Lower leg skin (tissue), 4 donors: ENCODE measurements at places on chromosomes 3 and 15. TPM values are rescaled to one million over a fixed set of nuclear protein-coding genes. Genes with fewer than 3 reads are reported as not detected.

DNA sequence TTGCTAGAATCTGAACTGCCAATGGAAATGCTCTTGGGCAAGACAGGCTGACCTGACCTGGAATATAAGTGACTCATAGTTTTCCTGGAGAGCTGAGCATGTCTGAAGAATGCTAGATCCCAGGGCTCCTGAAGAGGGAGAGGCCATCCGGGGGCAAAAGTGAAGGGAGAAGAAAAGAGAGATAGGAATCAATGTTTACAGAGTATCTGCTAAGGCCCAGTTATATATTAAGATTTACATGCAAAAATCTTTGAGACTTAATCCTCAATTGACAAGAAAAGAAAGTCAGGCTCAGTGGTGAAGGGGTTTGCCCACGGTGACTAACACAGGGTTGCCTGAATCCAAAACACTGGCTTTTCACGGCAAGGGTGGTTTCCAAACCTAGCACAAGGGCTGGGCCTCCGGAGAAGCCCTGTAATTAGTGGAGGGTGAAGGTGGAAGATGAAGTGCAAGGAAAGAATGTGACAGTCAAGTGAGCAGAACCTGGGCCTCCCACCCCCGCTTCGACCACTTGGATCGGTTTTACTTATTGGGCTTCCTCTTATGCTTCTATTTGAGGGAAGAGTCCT lies 91.7 kb upstream of the FGF12 start:
- no peak for DNase-seq

The SPRED1 gene
- 11.3 TPM for total RNA-seq

The INAFM2 gene
- total RNA-seq = 13.8 TPM

The FETUB gene
- total RNA-seq = 10.3 TPM

DNA sequence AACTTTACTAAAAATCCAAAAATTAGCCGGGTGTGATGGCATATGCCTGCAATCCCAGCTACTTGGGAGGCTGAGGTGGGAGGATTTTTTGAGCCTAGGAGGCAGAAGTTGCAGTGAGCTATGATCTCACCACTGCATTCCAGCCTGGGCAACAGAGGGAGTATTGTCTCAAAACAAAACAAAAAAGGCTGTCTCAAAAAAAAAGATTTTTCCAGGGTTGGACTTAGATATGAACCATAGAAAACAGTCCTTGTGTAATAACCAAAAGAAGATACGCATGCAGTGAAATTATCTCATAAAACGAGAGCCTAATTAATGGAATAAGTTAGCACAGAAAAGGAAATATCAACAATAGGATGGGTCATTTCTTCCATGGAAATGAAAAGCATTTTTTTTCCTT lies 320.4 kb upstream of the RASGRP1 start:
- DNase-seq = no peak

GRCh38 chr15:81888748-81889484 lies 156.9 kb downstream of the MEX3B start:
- no peak for DNase-seq

DNA sequence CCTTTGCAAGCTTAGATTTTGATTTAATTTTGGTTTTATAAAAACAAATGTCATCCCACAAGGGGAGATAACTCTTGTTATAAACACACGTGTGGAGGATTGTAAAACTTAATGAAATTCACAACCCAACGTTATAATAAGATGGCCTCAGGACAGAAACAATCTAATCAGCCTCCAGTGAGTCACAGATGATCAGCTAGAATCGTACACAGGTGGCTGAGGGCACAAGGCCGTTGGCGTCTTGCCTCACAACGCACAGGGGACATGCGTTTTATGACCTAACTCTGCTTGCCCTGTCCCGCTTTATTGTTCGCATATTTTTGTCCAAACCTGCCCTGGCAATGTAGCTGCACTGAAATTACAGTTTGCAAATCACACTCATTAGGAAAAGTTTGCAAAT lies 121.9 kb upstream of the PDZRN3 start:
- DNase-seq = peak; percentile 21

- no peak for DNase-seq
Measured at GRCh38 chr3:56121716-56122115, 346.6 kb downstream of the ERC2 start.

- no peak for DNase-seq
Measured at GRCh38 chr15:25801586-25802284, 61.4 kb downstream of the ATP10A start.

- DNase-seq = peak; percentile 79
Measured at GRCh38 chr3:197025736-197026480, 3.7 kb downstream of the MELTF start.

The ZNF662 gene
- 16.8 TPM for total RNA-seq

GRCh38 chr15:58086491-58086890 lies 21.0 kb upstream of the ALDH1A2 start:
- no peak for DNase-seq

DNA sequence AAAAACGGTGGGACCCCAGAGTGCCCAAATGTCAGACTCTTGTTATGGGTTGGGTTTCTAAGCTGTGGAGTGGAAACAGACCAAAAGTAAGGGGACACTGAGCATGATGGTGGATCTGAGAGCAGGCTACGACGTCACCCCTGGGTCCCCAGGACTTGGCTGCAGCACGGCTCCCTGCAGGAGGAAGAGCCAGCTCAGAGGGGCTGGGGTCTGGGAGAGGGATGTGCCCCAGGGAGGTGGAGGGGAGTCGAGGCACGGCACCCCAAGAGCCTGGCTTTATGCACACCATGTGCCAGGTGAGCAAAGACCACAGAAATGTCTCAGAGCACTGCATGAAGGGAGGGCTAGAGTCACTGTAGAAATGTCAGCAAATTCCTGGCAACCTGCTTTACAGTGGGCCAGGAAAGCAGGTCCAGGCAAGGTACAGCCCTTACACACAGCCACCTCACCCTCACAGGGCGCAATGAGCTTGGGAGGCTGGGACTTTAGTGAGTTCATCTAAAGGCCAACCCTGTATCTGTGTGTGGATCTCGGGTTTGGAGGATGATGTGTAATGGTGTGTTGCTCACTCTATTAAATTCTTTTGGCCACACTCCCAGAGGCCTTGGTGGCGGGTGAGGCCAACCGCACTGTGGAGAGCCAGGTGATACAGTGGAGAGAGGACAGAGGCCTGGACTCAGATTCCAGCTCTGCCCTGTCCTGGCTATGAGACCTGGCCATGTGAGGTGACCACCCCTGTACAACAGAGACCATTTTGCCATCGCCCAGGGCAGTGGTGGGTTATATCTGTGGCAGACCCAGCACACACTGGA lies 14.1 kb downstream of the CTSH start:
- DNase-seq = no peak

DNA sequence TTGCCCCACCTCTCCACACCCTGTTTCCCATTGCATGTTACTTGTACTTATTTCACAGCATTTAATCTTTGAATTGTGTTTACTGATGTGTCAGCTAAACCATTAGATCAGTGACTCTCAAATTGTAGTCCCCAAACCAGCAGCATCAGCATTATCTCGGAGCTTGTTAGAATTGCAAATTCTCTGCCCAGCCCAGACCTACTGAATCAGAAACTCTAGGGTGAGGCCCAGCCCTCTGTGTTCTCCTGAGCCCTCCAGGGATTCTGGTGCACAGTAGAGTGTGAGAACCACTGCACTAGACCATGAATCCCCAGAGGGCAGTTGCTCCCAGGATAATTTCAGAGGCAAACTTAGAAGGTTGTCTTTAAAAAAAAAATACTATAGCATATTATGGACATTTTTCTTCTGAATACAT lies 13.0 kb downstream of the PLD1 start:
- DNase-seq = no peak

GRCh38 chr3:51637941-51638471 lies 33.0 kb upstream of the TEX264 start:
- DNase-seq = no peak

DNA sequence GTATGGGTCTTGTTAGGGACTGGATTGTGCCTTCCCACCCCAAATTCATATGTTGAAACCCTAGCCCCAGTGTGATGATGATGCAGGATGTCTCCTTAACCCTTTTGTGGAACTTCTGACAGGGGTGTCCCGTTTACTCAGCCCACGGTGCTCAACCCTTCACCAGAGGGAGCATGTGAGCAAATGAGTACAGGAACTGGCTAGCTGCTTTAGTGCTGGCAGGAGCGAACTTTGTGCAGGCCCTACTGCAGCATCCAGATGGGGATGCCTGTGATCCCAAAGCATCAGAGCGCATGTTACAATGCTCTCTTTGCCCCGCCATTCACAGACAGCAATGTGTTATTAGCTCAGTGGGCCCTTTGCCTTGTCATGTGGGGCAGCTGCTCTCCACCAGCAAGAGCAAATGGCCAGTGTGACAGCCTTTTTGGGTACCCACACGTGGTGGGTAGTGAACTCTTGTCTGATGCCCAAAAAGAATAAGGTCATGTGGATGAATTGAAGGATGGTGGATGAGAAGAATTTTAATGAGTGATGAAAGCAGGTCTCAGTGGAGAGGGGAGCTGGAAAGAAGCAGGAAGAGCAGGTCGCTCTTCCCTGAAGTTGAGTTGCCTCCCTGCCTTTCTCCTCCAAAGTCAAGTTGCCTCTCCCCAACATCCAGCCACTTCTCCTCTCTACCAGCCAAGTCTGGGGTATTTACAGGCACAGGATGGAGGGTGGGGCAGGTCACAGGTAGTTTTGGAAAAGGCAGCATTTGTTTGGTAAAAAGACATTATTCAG lies 63.3 kb upstream of the STRIT1 start:
- no peak for DNase-seq

The SGO1 gene
- 1.1 TPM for total RNA-seq

The BUB1B gene
- total RNA-seq = 1.3 TPM

DNA sequence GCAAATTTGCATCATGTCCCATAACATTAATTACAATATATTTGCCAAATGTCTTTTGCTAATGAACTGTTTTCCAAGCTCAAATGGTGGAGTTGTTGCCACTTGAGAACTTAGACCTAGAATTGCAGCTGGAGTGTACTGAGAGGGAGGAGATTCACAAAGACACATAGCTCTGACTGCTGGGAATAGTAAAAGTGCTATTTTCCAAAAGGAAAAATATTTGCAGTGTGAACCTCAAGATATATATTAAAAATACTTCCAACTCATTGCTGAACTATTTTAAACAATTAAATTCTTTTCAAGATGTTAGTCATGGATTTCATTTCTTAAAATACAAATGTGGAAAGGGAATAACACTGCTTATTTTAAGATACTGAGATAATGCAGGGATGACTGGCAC lies 666.8 kb upstream of the ARPP21 start:
- DNase-seq = no peak

The PPP4R2 gene
- 30.9 TPM for total RNA-seq

- DNase-seq = no peak
Measured at GRCh38 chr3:161108840-161109239, 3.7 kb upstream of the B3GALNT1 start.

DNA sequence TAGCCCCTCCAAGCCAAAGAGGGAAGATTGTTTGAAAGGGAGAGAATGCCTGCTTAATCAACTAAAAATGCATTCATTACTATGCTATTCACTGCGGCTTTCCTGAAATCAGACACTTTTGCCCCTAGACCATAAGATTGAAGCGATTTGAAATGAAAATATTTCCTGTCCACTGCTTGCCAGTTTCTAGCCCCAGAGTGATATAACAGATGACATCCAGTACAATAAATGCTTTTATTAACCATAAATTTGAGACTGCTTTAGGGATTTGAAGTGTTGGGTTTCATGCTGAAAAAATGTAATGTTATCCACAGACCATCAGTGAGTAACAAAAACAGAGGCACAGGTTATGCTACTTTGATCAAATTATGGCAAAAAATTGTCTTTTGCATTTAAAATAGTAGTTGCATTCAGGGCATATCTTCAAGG lies 14.1 kb downstream of the IL17RD start:
- DNase-seq = no peak
